ENCODE measurements at places on chromosomes 3 and 15. TPM values are rescaled to one million over a fixed set of nuclear protein-coding genes. Genes with fewer than 3 reads are reported as not detected.

The PP2D1 gene
- not detected for total RNA-seq

- no peak for DNase-seq
Measured at GRCh38 chr3:124850212-124850611, 37.0 kb downstream of the ITGB5 start.

The TMOD3 gene
- total RNA-seq, result 47.0 TPM

The SLC12A1 gene
- not detected for total RNA-seq

- no peak for DNase-seq
Measured at GRCh38 chr3:23624305-23624704, 181.4 kb upstream of the UBE2E1 start.

DNA sequence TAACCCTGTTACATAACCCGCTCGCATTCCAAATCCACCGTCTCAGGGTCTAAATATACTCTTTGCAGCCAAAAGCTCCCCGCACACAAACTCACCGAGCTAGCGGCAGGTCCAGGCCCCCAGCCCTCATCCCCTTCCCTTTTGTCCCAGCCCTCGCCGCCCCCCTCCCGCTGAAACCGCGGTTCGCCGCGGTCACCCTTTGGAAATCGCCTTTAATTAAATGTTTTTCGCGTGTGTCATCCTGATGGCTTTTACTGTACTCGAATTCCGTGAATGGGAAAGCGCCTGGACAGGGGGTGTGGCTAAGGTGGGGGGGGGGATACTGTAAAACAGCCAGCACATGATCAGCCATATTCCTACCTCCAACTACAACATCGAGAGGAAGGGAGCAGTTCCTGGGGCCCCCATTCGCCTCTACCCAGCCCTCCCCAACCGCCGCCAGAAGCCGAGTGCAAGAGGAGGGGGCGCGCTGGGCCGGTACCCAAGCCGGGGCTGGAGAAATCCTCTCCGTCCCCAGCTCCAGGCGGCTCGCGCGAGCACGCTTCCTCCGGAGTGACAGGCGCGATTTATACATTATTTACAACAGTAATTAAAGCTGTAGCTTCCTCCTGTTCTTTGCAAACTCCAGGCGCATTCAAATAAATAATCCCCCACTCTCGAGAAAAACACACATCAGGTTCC, 1.7 kb downstream of the RORA start:
- DNase-seq, result no peak

Measured in omental fat pad (tissue), 4 donors.